ENCODE measurements at places on chromosomes 7 and 10.

DNA sequence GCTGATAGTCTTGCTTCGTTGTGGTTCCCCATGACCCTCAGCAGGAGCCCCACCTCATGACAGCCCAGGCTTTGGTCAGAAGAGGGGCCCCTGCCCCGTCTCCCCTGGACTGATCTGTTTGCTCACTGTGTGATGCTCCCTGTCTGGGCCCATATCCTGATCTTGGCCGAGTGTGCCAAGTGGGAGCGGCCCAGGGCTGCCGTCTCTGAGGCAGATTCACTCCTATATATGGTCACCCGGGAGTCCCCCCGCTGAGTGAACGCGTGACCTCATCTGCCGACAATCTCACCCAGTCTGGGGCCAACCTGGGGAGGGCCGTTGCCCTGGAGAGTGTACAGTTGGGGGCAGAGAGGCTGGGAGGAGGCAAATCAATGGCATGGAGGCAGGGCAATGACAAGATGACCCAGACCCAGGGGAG lies 34.5 kb downstream of the PPIF start:
- DNase-seq, result no peak

DNA sequence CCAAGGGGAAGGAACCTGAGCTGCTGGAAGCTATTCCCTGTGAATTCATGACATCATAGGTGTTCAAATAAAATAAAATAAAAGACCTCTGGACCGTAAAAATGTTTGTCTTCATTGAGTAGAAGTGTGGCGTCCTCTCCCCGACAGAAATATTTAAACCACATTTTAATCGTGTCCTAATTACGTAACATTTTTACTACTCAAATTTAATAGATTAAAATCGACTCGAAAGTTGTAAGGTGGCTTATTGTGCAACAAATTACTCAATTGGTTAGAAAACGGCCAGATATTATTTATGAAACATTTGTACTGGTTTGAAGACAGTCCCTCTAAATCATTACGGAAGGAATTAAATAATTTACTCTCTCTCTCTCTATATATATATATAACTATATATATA lies 15.5 kb upstream of the NCAPG2 start:
- DNase-seq, result peak; percentile 38

DNA sequence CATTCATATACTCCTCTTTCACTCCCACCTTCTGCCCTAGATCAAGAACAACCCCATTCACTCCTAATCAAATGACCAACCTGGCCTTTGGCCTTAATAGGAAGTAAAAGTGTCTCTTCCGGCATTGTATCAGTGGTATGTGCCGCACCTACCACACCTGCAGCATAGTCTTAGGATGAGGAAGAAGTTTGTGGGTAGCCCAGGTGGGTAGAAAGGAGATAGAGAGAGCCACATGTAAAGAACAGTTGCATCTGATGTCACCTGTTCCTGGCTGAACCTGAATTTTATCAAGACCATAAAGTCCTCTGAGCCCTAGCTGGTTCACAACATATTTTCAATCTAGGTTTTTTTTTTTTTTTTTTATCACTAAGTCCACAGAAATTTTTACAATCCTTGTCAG lies 55.5 kb upstream of the PTPN12 start:
- no peak for DNase-seq

DNA sequence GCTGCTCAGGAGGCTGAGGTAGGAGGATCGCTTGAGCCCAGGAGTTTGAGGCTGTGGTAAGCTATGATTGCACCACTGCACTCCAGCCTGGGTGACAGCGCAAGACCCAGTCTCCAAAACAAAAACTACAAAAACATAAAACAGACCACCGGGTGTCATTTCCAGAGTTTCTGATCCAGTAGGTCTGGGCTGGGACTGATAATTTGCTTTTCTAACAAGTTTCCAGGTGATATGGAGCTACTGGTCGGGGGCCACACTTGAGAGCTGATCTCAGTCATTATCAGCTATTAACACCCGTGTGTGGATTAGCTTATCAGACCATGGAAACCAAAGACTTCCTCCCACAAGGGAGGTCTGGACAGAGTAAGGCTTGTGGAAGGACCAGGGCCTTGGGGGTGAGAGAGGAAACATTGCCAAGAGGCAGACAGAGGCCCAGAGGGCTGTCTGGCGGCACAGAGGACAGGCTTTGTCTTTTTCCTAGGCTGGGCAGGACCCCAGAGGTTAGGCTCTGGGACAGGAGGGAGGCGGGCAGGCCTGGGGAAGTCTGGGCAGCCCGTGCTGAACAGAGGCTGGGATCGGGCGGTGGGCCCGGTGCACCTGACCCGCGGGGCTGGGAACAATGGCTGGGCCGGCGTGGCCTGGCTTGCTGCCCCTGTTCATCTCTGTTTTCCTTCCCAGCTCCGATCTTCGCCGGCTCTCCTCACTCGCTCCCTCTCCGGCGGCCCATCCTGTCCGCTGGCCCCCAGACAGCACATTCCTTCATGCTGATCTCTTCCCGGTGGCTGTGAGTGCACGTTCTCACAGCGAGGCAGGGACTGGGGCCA lies 25.2 kb downstream of the TMEM270 start:
- DNase-seq, result no peak

- no peak for DNase-seq
These were observed 35.0 kb downstream of the ARMC3 start for GRCh38 chr10:22962817-22963216.

- DNase-seq, result no peak
These were observed 64.9 kb downstream of the PLPP4 start for GRCh38 chr10:120521880-120522279.

- DNase-seq, result no peak
These were observed 19.0 kb upstream of the MGMT start for GRCh38 chr10:129448086-129448485.

- DNase-seq, result no peak
These were observed 160.4 kb downstream of the KIF20B start for GRCh38 chr10:89861584-89862301.

DNA sequence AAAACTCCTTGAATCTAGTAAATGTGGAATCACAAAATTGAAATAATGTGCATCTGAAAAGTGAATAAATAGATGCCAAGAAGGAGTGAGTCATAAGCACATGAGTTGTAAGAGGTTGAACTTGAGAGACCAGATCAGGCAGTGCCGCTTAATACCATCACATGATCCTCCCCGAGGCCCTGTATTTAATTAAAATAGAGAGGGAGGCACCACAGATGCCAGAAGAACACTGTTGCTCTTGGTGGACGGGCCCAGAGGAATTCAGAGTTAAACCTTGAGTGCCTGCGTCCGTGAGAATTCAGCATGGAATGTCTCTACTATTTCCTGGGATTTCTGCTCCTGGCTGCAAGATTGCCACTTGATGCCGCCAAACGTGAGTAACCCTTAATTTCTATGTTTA lies at the start of gene GPNMB:
GPNMB (plus strand) TSS at position 221 of the 400 bp plus-strand sequence; CDS start at position 304, 83 bp downstream.
- DNase-seq, result no peak

DNA sequence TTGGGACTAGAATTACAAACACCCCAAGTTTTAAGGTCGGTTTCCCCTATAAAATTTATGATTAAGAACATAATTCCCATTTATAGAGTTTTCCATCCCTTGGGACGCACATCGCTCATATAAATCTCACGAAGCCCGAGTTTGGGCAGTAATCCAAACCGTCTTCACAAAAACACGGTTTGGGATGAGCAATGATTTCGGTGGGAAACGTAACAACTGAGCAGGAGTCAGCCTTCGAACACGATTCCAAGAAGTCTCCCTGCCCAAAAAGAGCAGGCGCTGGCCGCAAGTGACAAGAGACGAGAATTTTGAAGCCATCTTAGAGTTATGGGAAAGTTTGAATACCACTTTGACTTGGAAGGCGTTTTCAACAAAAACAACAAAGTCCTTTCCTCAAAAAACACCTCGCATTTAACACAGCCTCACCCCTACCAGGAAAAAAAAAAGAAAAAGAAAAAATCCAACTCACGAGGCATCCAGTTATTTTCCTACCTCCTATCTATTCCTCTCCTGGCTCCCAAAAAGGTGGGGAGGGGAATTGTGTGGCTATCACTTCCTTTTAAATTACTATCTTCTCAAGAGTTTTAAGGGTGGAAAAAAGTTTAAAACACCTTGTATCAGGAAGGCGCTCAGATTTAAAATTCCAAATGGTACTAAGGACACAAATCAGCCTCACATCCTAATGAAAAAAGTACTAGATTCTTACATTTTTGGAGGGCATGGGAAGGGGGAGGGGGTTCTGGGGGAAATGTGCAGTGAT lies 1.6 kb downstream of the SEPHS1 start:
- DNase-seq, result no peak

- no peak for DNase-seq
These were observed 11.4 kb upstream of the TACR2 start for GRCh38 chr10:69428165-69428564.

- peak; percentile 19 for DNase-seq
These were observed at the start of gene TBX20 for GRCh38 chr7:35253710-35254495. TBX20 (minus strand) TSS chr7:35254100; CDS start chr7:35253620, 480 bp downstream.

GRCh38 chr10:131617113-131617858 lies 283.5 kb upstream of the PPP2R2D start:
- DNase-seq, result no peak

- no peak for DNase-seq
These were observed 78.5 kb downstream of the SHH start for GRCh38 chr7:155733582-155734444.

DNA sequence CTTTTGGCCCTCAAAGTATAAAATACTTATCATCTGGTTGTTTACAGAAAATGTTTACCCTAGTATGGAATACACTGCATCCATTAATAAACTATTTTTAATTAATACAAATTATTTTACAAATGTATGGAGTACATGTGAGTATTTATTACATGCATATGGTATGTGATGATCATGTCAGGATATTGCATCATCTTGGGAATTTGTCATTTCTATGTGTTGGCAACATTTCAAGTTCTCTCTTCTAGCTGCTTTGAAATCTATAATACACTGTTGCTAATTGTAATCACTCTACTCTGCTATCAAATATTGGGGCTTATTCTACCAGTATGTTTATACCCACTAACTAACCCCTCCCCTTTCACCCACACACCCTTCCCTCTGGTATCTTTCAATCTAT lies 103.9 kb upstream of the THSD7A start:
- DNase-seq, result no peak

DNA sequence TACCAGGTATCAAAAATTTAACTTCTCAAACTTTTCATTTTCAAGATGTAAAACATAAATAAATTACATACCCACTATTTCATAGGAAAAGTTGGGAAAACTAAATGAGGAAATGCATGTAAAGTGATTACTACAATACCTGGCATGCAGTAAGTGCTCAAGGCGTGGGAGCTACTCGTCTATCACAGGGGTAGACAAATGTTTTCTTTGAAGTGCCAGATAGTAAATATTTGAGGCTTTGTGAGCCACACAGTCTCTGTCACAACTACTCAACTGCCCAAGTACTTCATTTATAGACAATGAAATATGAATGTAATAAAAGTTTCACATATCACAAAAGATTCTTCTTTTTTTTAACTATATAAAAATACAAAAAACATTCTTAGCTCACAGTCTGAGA lies 96.4 kb upstream of the PCGF5 start:
- no peak for DNase-seq

DNA sequence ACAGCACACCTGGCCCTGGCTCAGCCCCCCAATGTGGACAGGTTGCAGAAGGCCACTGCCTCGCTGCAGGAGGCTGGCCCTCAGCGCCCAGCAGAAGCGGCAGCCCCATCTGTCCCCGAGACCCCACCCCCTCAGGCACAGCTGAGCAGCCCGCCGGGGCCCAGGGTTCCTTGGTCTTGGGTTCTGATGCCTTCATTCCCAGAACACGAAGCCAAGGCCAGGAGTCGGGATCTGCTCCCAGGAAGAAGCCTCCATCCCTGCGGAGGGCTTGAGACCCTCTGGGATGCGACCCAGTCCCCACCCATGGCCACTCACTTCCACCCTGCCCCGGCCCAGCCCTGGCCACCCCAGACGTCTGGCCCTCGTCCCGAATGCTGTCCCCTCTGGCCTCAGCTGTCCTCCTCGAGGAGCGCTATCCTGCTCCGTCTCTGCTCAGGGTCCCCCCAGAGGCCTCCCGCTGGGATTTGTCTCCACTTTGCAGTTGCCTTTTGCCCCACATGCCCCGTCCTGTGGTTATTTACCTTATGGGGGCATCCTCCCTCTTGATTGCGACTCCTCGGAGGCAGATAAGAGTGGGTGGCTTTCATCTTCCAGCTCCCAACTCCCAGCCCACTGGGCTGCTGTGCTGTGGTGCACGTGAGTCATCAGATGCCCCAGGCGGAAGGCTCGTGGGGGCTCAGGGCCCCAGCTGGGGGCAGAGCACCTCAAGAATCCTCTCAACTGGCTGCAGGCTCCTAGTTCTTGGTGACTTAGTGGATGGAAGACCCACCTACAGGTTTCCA lies 97.5 kb downstream of the MKI67 start:
- DNase-seq, result no peak

DNA sequence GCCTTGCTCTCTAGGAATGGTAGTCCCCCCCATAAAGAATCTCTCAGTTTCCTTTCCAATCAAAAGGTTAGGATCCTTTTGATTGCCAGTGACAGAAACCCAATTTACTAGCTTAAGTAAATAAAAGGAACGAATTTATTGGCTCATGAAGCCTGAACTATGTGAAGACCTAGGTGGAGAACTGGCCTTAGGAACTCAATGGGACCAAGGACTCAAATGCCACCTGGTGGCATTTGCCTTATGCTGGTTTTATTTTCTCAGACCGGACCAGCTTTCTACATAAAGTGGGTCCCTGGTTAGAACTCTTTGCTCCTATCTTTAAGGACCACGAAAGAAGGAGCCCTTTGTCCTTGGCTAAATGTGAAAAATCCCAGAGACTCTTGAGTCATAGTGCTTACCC lies 25.4 kb downstream of the CFTR start:
- DNase-seq, result no peak

GRCh38 chr7:111147708-111148533 lies 57.0 kb downstream of the LRRN3 start:
- no peak for DNase-seq

DNA sequence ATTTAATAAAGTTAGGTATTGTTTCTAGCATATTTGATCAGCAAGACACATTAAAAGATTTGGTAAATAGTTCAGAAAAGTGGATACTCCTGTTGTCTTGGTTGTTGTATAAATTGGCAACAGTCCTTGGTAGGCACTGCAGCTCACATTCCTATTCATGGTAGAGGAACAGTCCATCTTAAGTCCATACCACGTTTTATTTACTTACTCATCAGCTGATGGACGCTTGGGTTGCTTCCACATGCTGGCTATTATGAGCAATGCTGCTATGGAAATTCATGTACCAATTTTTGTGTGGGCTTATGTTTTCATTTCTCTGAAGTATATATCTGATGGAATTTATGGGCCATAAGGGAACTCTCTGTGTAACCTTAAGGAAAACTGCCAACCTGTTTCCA lies 43.3 kb downstream of the C10orf120 start:
- DNase-seq, result no peak

- DNase-seq, result no peak
These were observed 8.4 kb downstream of the TRIM24 start for GRCh38 chr7:138468244-138469123.

Measured in NCI-H748 treated with DMSO at 0.1 percent for 48 hours (cell line).